PC-9 (cell line): ENCODE measurements at places on chromosomes 1 and 21. TPM values are rescaled to one million over a fixed set of nuclear protein-coding genes. Genes with fewer than 3 reads are reported as not detected.
A peak's percentile ranks its signal among the peaks of the same experiment; 100 is the strongest.

Gene TEX38
- total RNA-seq: 0.45 TPM in 1 of 2 replicates, not detected in the other

Gene ZC3H11A
- 91.0 and 91.1 TPM in 2 replicates for total RNA-seq

Gene TFF3
- total RNA-seq: not detected in 2 replicates

Gene CELSR2
- 19.0 and 19.5 TPM in 2 replicates for total RNA-seq

Gene VTCN1
- 3.6 and 5.0 TPM in 2 replicates for total RNA-seq

Gene FCAMR
- total RNA-seq: not detected in 2 replicates

Gene B3GALNT2
- total RNA-seq: 57.4 and 60.6 TPM in 2 replicates

Gene FBXO2
- 40.3 and 74.0 TPM in 2 replicates for total RNA-seq

Gene CNR2
- total RNA-seq: not detected in 2 replicates

Gene NT5C1A
- total RNA-seq: not detected in 2 replicates

DNA sequence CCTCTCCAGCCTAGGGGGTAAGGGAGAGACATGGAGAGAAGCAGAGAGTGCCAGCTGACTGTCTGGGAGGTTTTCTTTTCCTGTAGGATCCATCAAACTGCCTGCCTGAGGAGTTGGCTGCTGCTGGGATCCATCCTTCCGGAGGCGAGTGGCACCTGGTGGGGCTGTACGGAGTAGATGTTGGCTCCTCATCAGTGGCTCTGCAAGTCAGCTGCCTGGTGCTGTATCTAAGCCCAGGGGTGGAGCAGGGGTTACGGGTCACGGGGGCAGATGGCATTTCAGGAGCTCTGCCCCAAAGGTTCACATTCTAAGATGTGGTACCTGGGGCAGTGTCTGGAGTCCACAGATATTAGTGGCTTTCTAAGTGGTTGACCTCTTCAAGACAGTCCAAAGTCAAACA lies 128.0 kb downstream of the ACTL8 start:
- no peak overlapping the region for H3K4me3 ChIP-seq
- DNase-seq: no peak
- H3K27me3 ChIP-seq: peaks cover 18% of the 10 kb centered on the region; the same call in 1 of the 2 replicates
- H3K4me1 ChIP-seq: no peaks in the 10 kb centered on the region

- H3K4me1 ChIP-seq: no peaks in the 10 kb centered on the region
- DNase-seq: no peak
- H3K4me3 ChIP-seq: no peak overlapping the region
Observed at GRCh38 chr1:216535059-216535458, 111.8 kb upstream of the USH2A start.

DNA sequence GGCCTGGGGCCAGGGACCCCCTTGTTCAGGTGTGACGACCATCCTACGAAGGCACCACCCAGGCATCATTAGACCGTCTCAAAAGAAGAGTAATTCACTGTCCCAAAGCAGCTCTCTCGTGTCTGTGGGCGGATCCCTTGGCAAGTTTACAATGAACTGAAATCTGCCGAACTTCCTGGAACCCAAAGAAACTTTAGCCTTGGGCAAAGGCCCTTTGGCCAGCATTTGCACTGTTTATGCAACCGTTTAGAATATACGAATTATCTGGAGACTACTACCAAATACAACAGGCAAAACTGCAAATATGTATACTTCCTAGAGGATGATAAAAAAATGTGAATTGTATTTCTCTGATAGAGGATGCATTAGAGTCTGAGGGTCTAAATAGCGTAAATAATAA lies 1.4 kb upstream of the SOD1 start:
- no peaks in the 10 kb centered on the region for H3K27me3 ChIP-seq
- peaks cover 7% of the 10 kb centered on the region; the same call in 1 of the 2 replicates for H3K36me3 ChIP-seq
- no peak for DNase-seq

DNA sequence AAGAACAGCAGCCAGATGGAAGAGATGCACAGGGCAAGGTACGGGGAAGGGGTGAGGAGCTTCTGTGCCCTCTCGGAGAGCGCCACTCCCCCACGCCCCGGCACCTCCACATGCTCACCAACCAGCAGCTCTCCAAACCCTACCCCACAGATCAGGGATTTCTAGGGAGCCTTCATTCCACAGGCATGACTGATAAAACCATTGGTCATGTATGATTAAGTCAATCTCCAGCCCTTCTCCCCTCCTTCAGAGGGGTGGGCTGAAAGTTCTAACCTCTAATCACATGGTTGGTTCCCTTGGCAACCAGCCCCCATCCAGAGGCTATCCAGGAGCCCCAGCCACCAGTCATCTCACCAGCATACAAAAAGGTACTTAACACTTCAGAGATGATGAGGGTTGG lies 144.7 kb downstream of the TGFBR3 start:
- no peak for DNase-seq
- H3K36me3 ChIP-seq: peaks cover 9% of the 10 kb centered on the region
- H3K27me3 ChIP-seq: no peaks in the 10 kb centered on the region

DNA sequence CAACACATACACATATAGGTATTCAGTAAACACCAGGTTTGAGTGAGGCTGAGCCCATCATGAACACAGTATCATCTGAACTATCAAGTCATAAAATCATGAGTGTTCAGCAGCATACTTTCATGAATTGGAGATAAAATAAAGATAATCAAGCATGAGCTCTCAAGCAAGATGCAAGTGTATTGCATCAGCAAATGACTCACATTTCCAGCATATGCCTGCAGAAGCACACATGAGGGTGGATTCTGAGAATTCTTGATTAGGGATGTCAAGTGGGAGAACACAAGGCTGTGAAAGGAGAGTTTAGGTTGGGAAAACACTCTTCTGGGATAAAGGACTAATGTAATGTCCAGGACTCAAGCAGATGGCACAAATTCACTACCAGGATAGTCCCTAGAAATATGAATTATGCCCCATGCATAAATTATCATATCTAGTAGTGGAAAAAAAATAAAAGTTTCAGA lies 299.2 kb downstream of the SRGAP2C start:
- H3K4me3 ChIP-seq: no peak overlapping the region
- H3K4me1 ChIP-seq: peaks cover 10% of the 10 kb centered on the region
- H3K27ac ChIP-seq: peak overlapping the region; percentile 59

GRCh38 chr1:84753516-84754385 lies 63.5 kb upstream of the SSX2IP start:
- H3K27ac ChIP-seq: no peak overlapping the region
- no peaks in the 10 kb centered on the region for H3K4me1 ChIP-seq
- peak; percentile 62 for DNase-seq
- H3K36me3 ChIP-seq: no peaks in the 10 kb centered on the region
- no peaks in the 10 kb centered on the region for H3K27me3 ChIP-seq

GRCh38 chr1:103144681-103145080 lies 36.4 kb upstream of the COL11A1 start:
- H3K4me1 ChIP-seq: no peaks in the 10 kb centered on the region
- no peaks in the 10 kb centered on the region for H3K36me3 ChIP-seq
- no peak overlapping the region for H3K27ac ChIP-seq
- H3K27me3 ChIP-seq: no peaks in the 10 kb centered on the region
- DNase-seq: no peak

- H3K4me3 ChIP-seq: no peak overlapping the region
- no peak overlapping the region for H3K27ac ChIP-seq
- no peak for DNase-seq
- no peaks in the 10 kb centered on the region for H3K36me3 ChIP-seq
Observed at GRCh38 chr1:67130673-67131072, 4.1 kb downstream of the C1orf141 start.

- peaks cover 23% of the 10 kb centered on the region for H3K4me1 ChIP-seq
- no peaks in the 10 kb centered on the region for H3K27me3 ChIP-seq
- peak within 1 kb of the TSS; percentile 95 for H3K4me3 ChIP-seq
- H3K27ac ChIP-seq: peak within 1 kb of the TSS; percentile 94
Observed at GRCh38 chr1:226062558-226063223, at the start of gene H3-3A. TSS of gene H3-3A (plus strand) at chr1:226062716. CDS start at chr1:226064352, 1,636 bp downstream.

GRCh38 chr1:173212952-173213491 lies 5.9 kb upstream of the TNFSF4 start:
- H3K4me1 ChIP-seq: no peaks in the 10 kb centered on the region
- no peak overlapping the region for H3K4me3 ChIP-seq
- no peak overlapping the region for H3K27ac ChIP-seq
- no peaks in the 10 kb centered on the region for H3K27me3 ChIP-seq
- no peak for DNase-seq
- no peaks in the 10 kb centered on the region for H3K36me3 ChIP-seq

- H3K27me3 ChIP-seq: no peaks in the 10 kb centered on the region
- peak; percentile 90 for DNase-seq
- H3K4me1 ChIP-seq: peaks cover 52% of the 10 kb centered on the region
- H3K36me3 ChIP-seq: no peaks in the 10 kb centered on the region
Observed at GRCh38 chr1:199272139-199272544, 633.3 kb downstream of the PTPRC start.

DNA sequence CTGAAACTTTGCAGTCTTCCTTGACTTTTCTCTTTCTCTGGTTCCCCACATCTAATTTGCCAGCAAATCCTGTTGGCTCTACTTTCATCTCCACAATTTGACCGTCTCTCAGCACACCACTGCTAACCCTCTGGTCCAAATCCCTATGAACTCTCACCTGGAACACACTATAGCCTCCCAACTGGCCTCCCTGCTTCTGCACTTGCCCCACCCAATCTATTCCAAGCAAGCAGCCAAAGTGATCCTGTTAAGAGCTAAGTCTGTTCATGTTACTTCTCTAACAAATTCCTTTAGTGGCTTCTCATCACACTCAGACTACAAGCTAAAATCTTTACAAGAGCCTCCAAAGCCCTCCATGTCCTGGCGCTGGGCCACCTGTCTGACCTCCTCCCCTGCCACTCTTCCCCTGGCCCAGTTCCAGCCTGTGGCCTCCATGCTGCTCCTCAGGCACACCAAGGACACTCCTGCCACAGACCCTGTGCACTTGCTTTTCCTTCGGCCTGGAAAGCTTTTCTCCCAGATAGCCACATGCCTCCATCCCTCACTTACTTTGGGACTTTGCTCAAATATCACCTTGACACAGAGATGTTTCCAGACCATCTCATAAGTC lies 104.1 kb downstream of the DTL start:
- H3K27me3 ChIP-seq: no peaks in the 10 kb centered on the region
- H3K4me3 ChIP-seq: no peak overlapping the region
- H3K36me3 ChIP-seq: no peaks in the 10 kb centered on the region

- no peak overlapping the region for H3K27ac ChIP-seq
- no peaks in the 10 kb centered on the region for H3K36me3 ChIP-seq
- H3K27me3 ChIP-seq: peaks cover 70% of the 10 kb centered on the region
- H3K4me3 ChIP-seq: no peak overlapping the region
- no peaks in the 10 kb centered on the region for H3K4me1 ChIP-seq
Observed at GRCh38 chr1:7387053-7387927, 383.8 kb upstream of the VAMP3 start.

DNA sequence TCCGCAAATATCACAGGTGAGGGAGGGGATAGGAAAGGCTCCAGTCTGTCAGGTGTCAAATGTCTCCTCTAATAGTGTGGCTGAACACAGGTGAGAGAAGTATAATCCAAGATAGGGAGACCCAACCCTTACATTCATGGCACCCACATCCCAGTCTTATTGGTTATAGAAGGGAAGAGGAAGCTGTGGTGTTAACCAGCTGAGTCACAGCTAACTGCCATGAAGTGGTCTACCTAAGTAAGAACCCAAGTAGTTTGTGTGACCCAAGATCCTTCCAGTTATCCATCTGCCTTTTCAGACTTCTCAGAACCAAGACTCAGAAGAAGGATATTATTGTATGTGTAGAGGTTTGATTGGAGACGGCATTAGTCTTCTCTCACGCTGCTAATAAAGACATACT lies 37.1 kb downstream of the DDAH1 start:
- H3K27ac ChIP-seq: no peak overlapping the region
- no peak for DNase-seq
- no peaks in the 10 kb centered on the region for H3K27me3 ChIP-seq
- no peaks in the 10 kb centered on the region for H3K36me3 ChIP-seq
- no peaks in the 10 kb centered on the region for H3K4me1 ChIP-seq

- no peaks in the 10 kb centered on the region for H3K36me3 ChIP-seq
- H3K4me3 ChIP-seq: no peak overlapping the region
- H3K27ac ChIP-seq: no peak overlapping the region
- peak; percentile 53 for DNase-seq
Observed at GRCh38 chr21:25385911-25386474, 221.3 kb downstream of the MRPL39 start.

GRCh38 chr1:67735806-67736627 lies 51.0 kb downstream of the GADD45A start:
- H3K4me1 ChIP-seq: peaks cover 9% of the 10 kb centered on the region
- no peaks in the 10 kb centered on the region for H3K36me3 ChIP-seq

DNA sequence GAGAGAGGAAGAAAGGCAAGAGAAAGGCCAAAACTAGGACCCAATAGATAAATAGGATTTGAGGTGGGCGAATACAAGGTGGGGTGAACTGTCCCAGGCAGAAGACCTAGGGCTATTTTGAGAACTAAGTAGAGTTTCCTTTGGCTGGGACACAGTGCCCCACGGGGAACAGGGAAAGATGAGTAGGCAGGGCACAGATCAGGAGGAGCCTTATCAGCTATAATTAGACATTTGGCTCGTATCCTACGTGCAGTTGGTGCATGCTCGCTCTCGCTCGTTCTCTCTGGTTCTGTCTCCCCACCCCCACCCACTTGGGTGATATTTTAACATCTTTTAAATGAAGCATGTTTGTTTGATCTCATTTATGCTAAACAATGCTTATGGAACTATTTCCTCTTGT lies 235.0 kb upstream of the JUN start:
- H3K36me3 ChIP-seq: no peaks in the 10 kb centered on the region
- H3K4me1 ChIP-seq: peaks cover 18% of the 10 kb centered on the region; the same call in 1 of the 2 replicates
- no peak overlapping the region for H3K4me3 ChIP-seq
- no peaks in the 10 kb centered on the region for H3K27me3 ChIP-seq

DNA sequence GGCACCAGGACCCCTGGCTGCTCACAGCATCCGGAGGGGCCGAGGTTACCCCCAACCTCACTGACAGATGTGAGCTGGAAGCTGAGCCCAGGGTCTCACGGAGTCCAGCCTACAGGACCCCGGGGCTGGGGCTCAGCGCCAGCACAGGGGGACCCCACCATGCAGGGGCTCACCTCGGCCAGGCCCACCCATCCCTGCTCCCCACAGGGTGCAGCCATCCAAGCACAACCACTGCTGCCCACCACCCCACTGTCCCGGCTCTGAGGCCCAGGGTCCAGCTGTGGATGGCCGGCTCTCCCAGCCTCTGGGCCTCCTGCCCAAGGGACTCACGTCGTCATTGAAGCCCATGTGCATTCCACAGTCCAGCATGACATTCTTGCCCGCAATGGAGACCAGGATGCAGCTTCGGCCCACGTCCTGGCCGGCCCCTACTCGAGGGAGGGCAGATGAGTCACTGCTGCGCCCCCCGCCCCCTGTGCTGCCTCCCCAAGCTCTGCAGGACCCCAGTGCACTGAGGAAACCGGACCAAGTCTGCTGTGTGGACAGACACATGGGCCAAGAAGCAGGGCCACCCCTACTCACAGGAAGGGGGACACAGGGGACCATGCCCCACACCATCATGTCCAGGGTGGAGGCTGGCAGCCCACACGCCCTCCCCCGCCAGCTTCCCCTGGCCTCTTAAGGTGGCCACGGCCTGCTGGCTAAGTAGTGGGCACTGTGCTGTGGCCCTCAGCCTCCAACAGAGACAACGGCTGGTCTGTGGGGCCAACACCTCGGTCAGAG lies 3.6 kb downstream of the INTS11 start:
- H3K4me3 ChIP-seq: no peak overlapping the region
- DNase-seq: no peak
- H3K27me3 ChIP-seq: no peaks in the 10 kb centered on the region
- 0 out of 2 replicates have a peak, but pooled peaks cover 5% of the 10 kb centered on the region for H3K36me3 ChIP-seq
- H3K4me1 ChIP-seq: peaks cover 26% of the 10 kb centered on the region

- no peaks in the 10 kb centered on the region for H3K36me3 ChIP-seq
- no peak for DNase-seq
- H3K27ac ChIP-seq: no peak overlapping the region
- peaks cover 4% of the 10 kb centered on the region; the same call in 1 of the 2 replicates for H3K27me3 ChIP-seq
- H3K4me1 ChIP-seq: no peaks in the 10 kb centered on the region
Observed at GRCh38 chr1:229862017-229862774, 204.8 kb upstream of the GALNT2 start.
